Cerebellar nuclear complex (tissue), 1 donor: ENCODE measurements at places on chromosomes 11 and 22.

GRCh38 chr22:38657045-38657909 is 839 bp downstream of the CBY1 start:
- DNase-seq, result no peak

GRCh38 chr11:75949023-75949672 is 134.1 kb downstream of the UVRAG start:
- no peak for DNase-seq

GRCh38 chr22:22698263-22698750 is 53.9 kb downstream of the GGTLC2 start:
- DNase-seq, result no peak

DNA sequence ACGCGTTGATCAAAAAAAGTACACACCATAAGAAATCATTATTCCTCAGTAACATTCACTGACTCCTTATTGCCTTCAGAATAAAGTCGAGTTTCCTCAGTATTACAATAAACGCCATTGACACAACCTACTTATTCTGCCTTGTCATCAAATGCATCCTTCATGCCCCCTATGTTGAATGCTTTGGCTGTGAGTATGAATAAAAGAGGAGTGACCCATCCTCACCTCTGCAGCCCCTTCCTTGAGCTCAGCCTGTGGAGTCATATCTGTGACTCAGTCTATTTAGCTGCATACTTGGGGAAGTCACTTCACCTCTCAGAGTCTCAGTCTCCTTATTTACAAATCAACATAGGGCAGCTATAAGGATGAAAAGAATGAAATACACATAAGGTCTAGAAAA is 65.1 kb downstream of the USP35 start:
- no peak for DNase-seq

DNA sequence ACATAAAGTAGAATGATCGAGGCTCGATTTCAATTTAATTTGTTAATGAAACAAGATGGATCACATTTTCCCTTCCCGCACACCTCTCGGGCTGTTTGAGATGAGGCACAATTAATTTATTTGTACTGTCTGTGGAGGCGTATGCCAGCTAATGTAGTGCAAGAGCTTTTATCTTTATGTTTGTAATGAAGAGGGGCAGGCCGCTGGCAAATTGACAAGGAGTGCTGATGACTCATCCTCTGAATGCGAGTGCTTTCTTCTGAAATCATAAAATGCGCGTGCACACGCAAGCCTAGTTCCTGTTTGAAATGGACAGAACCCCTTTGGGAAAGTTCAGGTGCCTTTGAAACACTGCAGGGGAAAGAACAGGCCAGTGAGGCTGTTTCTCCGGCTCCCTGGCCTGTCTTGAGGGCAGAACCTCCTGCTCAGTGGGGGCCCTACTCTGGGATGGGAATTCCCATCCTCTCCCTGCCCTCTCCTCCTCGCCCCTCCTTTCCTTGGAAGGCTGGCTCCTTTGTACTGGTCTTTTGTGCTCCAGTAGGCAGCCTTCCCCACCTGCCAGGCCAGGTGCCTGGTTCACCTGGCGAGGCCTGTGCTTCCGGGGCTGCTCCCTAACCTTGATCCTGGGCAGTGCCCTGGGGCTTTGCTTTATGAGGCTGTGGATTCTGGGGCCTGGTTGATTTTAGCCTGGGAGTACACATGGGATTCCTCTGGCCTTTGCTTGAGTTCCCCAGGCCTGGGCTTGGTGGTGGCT is 50.3 kb downstream of the TEAD1 start:
- no peak for DNase-seq

- no peak for DNase-seq
These were observed at the start of gene KIRREL3 for GRCh38 chr11:127000291-127000968. TSS of gene KIRREL3 (minus strand) at chr11:127000770.

DNA sequence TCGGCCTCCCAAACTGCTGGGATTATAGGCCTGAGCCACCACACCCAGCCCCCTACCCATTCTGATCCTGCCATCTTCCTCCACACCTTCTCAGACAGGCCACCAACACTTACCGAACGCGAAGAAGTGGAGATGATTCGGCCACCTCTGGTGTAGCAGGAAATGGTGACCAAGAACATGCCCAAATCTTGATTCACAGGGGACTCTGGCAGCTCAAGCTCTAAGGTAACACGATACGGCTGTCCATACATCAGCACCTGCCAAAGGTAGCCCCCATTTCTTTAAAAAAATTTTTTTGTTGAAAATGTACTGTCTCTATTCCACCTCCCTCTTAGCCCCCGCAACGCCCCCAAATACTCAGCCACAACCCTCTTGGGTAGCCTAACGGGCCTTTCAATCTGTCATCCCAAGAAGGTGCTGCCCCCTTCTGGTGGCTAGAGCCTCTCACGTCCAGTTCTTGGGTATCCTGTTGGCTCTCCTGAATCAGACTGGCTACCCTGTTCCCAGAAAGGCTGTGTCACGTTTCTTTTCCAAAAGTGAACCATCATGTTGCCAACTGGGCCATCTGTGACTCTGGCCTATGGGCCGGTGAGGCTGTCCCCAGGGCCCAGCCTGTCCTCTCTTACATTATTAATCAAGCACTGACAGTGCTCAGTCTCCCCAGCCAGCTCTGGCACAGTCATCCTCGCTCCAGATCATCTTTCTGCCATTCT is 5.3 kb upstream of the LRRN4CL start:
- peak; percentile 76 for DNase-seq

DNA sequence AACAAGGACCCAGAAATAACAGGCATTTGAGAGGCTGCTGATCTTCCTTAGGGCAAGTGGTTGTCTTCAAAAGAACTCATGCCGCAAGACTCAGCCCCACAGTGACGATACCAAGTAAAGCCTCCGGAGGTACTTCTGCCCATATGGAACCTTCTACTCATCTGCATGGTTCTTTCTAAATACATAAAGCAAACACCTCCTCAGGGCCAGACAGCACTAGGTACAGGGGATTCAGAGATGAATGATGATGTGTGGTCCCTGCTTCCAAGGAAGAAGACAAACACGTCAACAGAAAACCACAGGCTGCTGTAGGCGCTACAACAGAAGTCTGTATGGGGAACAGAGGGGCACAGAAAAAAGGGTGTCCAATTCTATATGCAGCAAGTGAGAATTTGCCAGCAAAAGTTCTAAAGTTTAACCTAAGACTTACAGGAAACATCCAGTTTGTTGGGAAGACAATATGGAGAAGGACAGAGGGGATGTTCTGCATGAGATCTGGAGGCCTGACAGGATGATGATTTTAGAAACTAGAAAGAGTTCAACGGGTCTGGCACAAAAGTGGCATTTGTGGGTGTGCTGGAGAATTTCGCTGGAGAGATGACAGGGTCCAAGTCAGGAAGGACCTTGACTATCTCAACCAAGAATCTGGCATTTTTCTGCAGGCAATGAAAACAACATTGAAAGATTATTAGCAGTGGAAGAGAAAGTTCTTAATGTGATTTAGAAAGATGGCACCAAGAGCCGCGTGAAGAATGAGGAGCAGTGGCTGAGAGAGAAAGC is 23.7 kb downstream of the JAML start:
- DNase-seq, result no peak

DNA sequence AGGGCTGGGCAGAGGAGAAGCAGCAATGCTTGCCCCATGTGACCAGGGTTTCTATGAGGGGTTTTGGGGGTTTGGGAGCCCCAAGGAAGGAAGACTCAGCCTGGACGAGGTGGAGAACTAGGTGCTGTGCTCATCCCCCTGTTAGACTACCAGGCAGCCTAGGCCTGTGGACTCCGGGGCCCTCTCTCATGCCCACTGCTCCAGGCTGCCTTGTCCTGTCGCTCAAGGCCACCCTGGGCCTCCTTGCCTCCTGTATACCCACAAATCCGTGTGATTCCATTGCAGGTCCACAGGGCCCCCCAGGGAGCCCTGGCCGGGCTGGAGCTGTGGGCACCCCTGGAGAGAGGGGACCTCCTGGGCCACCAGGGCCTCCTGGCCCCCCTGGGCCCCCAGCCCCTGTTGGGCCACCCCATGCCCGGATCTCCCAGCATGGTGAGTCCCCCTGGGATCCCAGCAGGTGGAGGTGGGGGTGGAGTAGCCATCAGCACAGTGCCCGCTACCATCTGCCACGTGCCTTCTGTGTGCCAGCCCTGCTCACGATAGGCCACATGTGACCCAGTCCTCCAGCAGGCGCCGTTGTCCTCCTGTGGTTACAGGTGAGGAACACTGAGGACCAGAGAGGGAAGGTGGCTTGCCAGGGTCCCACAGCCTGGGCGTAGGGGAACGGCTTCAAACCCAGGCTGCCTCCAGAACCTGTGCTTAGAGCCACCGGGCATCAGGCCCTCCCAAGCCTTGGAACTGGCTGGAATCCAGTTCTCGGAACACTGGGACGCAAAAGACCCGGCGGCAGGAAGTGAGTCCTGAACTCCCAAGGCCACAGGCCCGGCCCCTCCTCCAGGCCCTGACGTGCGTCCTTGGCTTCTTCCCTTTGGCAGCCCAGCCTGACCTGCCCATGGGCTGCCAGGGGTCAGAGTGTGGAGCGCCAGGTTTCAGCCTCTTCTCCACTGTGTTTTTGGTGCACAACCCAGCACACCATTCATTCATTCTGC is 26.6 kb downstream of the EMID1 start:
- DNase-seq, result no peak

DNA sequence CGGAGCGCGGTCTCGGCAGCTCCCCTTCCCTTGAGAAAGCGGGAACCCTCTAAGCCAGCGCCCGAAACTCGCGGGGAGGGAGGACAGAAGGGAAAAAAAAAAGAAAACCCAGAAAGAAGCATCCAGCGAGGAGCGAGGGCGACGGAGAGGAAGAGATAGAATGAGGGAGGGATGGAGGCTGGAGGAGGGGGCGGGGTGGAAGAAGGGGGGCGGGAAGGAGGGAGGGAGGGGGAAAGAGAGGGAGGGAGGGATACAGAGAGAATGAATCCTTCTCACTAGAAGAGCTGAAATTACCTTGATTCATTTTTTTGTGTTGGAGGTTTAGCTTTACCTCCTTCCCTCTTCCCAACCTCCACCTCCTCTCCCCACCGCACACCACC is 19.3 kb upstream of the BDNF start:
- DNase-seq, result peak; percentile 28

DNA sequence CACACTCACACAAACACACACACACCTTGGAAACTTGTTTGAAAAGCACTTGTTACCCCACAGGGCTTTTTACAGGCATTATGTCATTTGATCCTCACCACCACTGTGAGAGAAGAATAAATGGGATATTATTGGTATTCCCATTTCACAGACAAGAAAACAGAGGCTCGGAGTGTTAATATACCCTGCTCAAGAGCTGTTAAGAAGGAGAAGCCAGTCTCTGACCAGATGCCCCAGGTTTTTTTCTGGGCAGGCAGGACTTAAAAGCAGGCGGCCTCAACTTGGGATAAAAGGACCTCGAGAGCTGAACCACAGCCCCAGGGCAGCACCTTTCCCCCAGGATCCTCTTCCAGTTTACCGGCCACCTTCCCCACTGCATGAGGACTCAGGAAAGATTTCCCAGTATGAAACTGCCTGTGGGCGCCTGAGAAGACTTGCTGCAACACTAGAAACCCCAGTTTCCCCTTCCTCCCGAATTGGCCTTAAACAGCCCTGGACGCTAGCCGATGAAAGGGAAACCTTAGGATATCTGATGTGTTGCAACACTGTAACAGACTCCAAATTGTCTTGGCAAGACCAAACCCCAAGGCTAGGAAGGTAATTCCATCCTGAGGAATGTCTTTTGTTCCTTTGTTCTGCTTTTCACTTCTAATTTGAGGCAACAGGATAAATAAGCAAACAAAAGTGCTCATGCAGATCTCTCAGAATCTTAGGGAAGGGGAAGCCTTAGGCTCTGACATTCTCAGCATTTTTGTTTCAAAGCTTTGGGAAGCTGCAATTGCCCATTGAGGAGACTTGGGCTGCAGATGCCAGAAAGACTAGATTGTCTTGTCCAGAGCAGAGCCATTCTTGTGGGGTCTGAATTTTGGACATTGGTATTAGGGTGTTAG is 173.5 kb downstream of the TRIM29 start:
- no peak for DNase-seq

DNA sequence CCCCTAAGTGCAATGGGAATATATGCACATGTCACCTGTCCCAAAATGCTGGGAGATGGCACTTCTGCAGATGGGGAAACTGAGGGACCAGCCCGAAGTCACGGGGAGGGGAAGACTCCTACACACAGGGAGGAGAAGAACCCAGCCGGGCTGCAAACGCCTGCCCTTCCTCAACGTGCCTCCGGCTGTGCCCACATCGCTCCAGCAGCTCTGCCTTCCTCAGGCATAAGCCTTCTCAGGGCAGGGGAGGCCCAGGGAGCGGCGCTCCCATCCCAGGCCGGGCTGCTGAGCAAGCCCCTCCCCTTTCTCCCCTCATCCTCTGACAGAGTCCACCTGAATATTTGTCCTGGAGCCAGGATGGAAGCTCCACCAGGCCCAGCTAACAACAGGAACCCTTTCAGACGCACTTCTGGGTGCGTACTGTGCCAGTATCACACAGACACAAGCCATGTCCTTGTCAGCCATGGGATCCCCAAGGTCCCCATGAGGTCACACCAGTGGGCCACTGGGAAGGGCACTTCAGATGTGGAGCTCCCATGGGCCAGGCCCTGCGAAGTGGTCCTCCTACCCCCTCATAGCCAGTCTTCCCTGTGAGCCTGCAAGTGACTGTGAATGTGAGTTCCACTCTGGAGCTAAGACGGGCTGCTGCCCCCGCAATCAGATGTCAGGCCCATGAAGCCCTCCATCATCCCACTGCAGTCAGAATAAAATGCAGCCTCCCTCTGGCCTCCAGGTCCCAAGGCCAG is 2.5 kb upstream of the CD81 start:
- DNase-seq, result no peak

GRCh38 chr11:62851807-62852522 is 12.6 kb upstream of the WDR74 start:
- DNase-seq, result no peak

DNA sequence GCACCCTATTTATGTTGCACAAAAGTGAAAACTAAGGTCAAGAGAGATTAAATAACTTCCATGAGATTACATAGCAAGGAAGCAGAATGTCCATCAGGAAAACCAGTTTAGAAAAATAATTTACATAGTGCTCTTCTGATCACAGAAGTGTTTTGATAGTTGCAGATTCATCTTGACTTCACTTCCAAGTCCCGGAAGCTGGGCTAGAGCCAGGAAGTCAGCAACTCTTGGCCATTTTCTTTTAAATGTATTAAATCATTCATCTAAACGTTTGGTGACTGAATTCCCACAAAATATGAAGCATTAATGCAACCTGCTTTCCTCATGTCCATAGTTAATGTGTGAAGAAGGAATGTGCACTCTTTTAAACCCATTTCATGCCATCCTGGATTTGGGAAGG is 29.7 kb downstream of the APLP2 start:
- no peak for DNase-seq

- DNase-seq, result no peak
These were observed 421.9 kb upstream of the CADM1 start for GRCh38 chr11:115926138-115926537.

- no peak for DNase-seq
These were observed 138.9 kb downstream of the LUZP2 start for GRCh38 chr11:24635588-24636290.
